Lower lobe of right lung (tissue), 2 donors: ENCODE measurements at places on chromosomes 1 and 21. TPM values are rescaled to one million over a fixed set of nuclear protein-coding genes. Genes with fewer than 3 reads are reported as not detected.

The CDC7 gene
- total RNA-seq, result 3.4 TPM

The AMPD1 gene
- 0.21 TPM for total RNA-seq

The S100A2 gene
- total RNA-seq, result 3.8 TPM

The ARMH1 gene
- 14.5 TPM for total RNA-seq

The FAAH gene
- total RNA-seq, result 32.4 TPM

The PDE9A gene
- total RNA-seq, result 12.8 TPM

The PDZK1 gene
- total RNA-seq, result not detected

The ZNF695 gene
- not detected for total RNA-seq

The LCE2A gene
- not detected for total RNA-seq

The PSMB4 gene
- total RNA-seq, result 177 TPM

The MMP23B gene
- 27.2 TPM for total RNA-seq

The WNT9A gene
- 7.0 TPM for total RNA-seq
